Activated CD4-positive, alpha-beta T cell treated with anti-CD3 and anti-CD28 coated beads, Interleukin-2, amount 10 ng/mL, durations not matched to agents 7 days and 5 days (primary cell): ENCODE measurements at places on chromosomes 1 and 21.

- DNase-seq = no peak
These were observed 18.5 kb upstream of the ADARB1 start for GRCh38 chr21:45055861-45056260.

DNA sequence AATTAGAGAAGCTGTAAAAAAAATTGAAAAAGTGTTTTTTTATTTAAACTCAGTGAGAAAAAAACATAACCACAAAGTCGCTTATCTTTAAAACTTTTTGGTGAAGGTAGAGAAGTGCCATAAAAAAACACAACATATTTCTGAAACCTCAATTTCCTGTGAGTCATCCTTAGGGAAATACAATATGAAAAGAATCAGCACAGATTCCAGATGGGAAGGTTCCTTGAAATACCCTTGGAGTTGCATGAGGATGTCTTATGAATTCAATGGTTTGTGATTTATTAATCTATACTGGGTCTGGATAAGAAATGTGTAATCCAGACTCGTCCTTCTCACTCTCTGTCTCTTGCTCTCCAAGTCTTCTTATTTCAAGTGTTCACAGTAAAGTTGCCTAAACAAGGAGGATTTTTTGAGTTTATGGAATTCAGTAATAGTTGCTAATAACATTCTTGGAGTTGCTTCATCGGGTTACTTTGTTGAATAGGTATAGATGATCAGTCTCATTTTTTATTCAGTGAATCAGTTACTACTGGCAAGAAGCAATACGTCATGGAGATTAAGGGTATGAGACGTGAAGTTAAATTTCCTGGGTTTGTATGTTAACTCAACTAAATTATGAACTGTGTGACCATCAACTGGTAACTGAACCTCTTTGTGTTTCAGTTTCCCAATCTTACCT lies 191.4 kb downstream of the KCNK2 start:
- no peak for DNase-seq

- DNase-seq = no peak
These were observed 18.8 kb downstream of the WNT9A start for GRCh38 chr1:227928811-227929375.

DNA sequence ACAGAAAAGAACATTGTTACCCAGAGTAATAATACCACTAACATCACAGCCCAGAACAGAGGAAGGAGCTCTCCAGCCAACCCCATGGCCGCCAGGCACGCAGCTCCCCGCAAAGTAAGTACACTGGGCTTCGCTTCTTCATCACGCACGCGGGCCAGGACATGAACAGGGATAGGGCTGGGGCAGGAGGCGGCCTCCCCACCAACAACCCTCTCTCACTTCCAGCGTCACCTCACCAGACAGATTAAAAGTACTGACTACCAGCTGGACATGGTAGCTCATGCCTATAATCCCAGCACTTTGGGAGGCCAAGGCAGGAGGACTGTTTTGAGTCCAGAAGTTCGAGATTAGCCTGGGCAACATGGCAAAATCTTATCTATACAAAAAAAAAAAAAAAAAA lies 78.3 kb downstream of the NPHP4 start:
- no peak for DNase-seq

- DNase-seq = no peak
These were observed 222.6 kb downstream of the DNAH14 start for GRCh38 chr1:225152061-225152460.

DNA sequence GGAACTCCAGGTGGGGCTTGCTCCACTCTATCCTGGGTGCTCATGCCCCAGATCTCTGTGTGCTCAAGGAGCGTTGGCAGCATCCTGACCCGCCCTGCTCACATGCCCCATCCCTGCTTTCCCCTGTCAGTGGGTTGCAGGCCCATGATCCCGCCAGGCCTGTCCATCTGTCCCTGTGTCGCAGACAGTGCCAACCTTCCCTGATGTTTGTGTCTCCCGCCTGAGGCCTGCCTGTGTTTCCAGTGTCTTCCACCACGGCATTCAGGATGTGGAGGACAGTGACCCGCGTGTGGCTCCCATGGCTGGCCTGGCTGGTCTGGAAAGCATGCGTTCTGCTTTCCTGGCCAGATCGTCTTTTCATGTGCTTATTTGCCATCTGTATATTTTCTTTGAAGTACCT lies 82.9 kb downstream of the PCBP3 start:
- no peak for DNase-seq

GRCh38 chr1:61344696-61345095 lies 262.3 kb downstream of the NFIA start:
- DNase-seq = no peak

DNA sequence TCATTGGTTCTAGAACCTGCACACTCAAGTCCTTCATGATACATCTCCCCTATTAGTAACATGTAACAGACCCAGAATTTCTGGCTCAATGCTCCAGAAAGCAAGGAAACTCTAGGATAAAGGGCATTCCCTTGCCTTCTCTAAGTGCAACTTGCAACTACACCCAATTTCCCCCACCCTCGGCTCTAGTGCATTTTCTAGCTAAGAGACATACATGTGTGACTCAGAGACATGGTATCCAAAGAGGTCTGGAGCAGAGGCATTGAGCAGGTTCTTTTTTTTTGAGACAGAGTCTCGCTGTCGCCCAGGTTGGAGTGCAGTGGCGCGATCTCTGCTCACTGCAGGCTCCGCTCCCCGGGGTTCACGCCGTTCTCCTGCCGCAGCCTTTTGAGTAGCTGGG lies 132.9 kb downstream of the ZC3H11B start:
- no peak for DNase-seq

GRCh38 chr21:42840411-42841155 lies 38.8 kb downstream of the WDR4 start:
- DNase-seq = no peak

DNA sequence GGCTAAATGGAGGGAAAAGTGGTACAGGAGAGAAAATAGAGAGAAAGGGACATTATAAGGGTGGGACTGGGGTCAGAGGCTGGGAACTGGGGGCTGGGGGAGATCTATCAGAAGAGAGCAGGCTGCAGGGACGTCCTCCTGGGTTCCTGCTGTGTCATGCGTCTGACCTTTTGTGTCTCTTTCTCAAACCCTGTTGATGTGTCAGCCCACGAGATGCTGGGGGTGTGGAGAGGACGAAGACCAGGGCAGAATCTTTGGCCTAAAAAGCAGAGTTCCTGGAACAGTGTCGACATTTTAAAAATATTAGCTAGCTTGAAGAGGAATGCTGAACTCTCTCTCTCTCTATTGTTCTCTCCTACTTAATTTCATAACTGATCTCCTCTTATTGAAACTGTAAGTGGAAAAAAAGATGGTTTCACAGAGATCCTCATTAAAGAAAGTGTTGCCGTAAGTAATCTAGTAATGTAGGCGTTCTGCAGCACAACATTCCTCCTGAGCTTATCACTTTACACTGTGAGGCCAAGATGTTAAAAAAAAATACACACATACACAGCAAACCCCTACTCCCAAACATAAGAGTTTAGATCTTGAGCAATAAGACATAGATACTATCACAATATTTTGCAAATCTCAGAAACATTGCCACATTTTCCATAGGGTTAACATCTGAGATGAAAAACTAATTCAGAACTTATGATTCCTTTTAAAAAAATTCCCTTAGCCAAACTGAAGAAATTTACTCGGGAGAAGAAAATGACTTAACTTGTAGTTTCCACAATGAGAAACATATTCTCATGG lies 52.6 kb downstream of the RUNX1 start:
- DNase-seq = no peak

- DNase-seq = no peak
These were observed 11.4 kb downstream of the TIE1 start for GRCh38 chr1:43312212-43312623.

DNA sequence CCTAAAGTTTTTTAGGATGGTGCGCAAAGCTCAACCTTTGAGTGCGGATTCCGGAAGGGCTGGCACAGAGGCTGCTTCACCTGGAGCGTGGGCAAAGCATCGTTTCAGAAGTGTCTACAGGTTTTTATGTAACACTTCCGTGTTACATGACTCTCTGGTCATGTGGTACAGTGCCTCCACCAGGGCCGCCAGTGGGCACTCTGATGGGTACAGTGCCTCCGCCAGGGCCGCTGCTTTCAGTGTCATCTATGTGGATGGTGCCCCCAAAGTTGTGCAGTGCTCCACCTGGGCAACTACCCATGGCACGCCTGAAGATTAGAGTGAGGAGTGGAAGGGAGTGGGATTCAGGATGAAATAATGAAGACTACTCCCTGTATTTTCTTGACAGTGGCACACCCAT lies 101.4 kb upstream of the C1orf174 start:
- no peak for DNase-seq

DNA sequence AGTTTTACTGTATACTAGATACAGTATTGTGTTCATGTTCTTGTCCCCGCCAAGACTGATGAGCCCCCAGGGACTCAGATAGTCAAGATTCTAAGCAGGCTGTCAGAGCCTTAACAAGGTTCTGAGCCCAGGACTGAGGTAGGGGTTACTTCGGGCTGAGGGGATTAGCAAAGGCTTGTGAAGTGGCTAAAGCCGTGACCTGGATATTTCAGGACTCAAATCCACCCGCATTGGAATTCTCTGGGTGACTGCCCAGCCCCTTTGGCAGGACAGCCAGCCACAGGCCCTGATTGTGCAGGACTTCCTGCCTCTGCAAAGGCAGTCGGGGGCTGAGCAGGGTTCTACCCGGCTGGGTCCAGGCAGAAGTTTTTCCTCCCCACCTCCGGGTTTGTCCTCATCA lies at the start of gene PLA2G5:
TSS of gene PLA2G5 (plus strand) at position 321 of the 400 bp plus-strand sequence. CDS start 14,637 bp downstream, outside the sequence.
- no peak for DNase-seq

DNA sequence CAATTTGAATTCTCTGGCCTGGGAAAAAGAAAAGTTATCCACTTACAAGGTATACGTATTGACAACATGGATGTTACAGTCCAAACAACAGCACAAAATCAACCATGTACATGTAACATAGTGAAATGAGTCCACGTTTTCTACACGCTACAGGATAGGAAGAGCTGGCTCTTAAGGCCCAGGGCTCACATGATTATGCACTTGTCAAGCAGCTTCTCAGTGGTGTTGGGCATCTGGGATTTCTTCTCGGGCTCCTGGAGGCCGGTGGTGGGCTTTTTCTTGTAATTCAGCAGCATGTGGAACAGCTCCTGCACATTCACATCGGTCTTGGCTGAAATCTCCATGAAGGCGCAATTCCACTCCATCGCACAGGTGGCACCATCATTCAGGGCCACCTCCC lies 4.0 kb downstream of the DIRAS3 start:
- DNase-seq = no peak
